ENCODE measurements at places on chromosomes 16 and 17.
A peak's percentile ranks its signal among the peaks of the same experiment; 100 is the strongest.

- DNase-seq, result no peak
Observed at GRCh38 chr17:35804658-35805192, 4.6 kb upstream of the TAF15 start.

GRCh38 chr16:19657831-19658230 is 60.2 kb downstream of the KNOP1 start:
- DNase-seq, result no peak

DNA sequence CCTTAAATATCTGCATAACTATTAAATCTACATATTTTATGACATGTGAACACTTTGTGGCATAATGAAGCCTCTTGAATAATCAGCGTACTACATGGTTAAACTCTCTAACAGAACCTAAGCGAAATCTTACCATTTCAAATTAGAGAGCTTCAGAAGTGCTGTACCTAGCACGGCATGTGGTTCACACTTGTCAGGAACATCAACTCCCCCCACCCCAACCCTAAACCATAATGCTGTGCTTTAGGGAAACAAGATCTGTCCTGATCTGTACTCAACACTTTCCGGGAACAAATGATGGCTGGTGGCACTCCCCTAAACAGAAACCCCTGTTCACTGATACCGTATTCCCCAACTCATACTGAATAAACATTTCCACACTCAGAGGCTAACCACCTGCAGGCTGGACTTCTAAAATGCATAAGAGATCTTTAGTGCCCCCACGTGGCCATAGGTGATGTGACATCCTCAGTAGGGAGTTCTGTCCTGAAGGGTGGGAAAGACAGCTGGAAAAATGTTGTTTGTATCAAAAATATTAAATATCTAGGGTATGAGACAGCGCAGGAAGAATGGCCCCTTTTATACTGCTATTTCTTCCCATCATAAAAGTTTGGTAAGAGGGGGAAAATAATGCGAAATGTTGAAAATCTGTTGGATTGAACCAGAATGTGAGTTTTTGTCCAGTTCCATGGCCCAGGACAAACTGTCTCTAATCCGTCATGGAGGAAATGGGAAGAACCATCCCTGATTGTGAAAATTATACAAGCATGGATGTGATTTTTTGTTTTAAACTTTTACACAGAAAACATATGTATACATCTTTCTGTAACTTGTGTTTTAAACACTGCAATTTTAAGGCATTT is 88.6 kb downstream of the USP31 start:
- DNase-seq, result peak; percentile 54

GRCh38 chr16:84464116-84464515 is 40.3 kb downstream of the MEAK7 start:
- DNase-seq, result no peak

GRCh38 chr16:66205287-66206231 is 160.9 kb upstream of the CDH5 start:
- DNase-seq, result no peak

GRCh38 chr17:44219616-44220212 is at the start of gene UBTF:
UBTF (minus strand) TSS chr17:44219675; CDS start chr17:44218229, 1,446 bp downstream.
- DNase-seq, result peak; percentile 72

- DNase-seq, result no peak
Observed at GRCh38 chr16:51439271-51439670, 288.2 kb upstream of the SALL1 start.

GRCh38 chr16:85448557-85449190 is 164.4 kb upstream of the GSE1 start:
- DNase-seq, result peak; percentile 58

All from activated CD8-positive, alpha-beta memory T cell treated with anti-CD3 and anti-CD28 coated beads, Interleukin-2, amount 50 U/mL, for 4 hours (primary cell).